ENCODE measurements at places on chromosomes 2 and 18. TPM values are rescaled to one million over a fixed set of nuclear protein-coding genes. Genes with fewer than 3 reads are reported as not detected.

EIF2AK2 gene
- 24.2 TPM for polyA plus RNA-seq

DNA sequence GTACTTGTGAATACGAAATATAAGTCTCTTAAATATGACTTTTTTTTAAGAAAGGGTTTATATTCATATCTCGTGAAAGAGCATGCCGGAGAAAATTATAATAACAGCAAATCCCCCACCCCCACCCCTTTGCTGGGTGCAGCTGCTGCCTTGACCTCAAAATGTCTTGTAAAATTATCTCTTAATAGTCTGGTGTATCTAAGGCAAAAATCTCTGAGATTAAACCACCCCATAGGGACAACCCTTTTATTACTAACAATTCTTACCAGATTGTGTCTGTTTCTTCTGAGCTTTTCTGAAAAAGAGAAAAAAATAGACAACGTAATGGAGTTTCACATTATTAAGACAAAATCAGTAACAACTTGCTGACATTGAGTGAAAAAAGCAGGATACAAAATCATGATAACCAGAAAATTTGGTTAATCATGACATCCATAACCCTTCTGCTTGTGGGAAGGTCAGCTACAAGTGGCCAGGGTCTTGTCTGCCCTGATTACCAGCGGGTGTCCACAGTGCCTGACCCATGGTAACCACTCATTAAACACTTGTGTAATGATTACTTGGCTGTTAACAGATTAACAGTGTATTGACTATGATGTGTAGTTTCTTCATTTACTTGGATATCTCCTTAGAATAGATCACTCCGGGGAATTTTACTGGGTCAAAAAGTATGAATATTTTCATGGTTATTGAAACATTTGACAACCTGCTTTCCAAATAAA, 1.5 kb downstream of the STRADB start:
- no peak for DNase-seq

GRCh38 chr2:204199357-204199756, 262.8 kb downstream of the ICOS start:
- DNase-seq: no peak

DNA sequence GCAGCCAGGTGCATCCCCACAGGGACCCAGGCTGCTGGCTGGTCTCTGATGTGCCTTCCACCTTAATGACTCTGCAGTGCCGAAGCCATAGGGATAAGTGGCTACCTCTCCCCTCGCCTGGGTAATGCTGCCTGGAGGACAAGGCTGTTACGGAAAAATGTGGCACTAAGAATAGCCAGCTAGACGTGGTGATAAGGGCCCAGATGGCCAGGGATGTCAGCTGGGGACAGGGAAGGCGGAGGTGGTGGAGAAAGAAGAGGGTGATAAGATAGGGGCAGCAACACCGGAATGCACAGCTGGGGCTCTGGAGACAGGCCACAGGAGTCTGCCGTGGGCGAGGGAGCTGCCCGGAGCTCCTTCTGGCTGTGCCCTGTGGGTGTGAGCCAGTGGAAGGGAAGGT, 170.6 kb downstream of the FHOD3 start:
- no peak for DNase-seq

TRIM43 gene
- polyA plus RNA-seq: not detected

DNA sequence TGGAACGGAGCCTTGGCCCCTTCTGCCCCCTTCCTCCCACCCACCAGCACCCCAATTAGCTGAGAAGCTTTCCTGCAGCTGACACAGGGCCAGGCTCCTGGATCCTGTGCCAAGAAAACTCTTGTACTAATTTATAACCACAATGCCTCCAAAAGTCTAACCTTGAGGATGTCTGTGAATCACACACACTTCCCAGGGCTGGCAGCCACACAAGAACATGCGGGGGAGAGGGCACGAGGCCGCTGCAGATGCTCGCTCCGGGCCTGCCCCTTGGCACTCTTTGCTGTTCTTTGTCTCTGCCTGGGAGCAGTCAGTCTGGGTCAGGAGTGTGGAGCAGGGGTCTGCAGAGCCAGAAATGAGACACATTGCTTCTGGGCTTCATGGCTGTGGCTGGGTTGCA, 62.7 kb upstream of the KIF5C start:
- DNase-seq: no peak

DNA sequence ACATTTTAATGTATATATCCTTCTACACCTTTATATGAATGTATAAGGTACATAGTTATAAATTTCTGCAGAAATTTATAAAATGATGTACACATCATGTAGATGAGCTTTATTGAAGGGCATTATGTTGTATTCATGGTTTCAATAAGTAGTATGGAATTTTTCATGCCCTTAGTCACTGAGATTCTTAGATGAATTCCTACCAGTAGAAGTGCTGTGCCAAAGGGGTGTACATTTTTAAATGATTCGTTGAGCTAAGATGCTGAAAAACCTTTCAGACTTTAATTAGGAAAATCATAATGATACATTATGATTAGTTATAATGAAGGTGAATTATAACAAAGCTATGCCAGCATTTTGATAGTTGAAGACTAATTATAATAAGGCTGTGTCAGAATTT, 115.2 kb downstream of the ZNF236 start:
- no peak for DNase-seq

STAT1 gene
- polyA plus RNA-seq: 109 TPM
